IMR-90 (cell line): ENCODE measurements at places on chromosomes 5 and 9. TPM values are rescaled to one million over a fixed set of nuclear protein-coding genes. Genes with fewer than 3 reads are reported as not detected.

GRCh38 chr9:112166176-112167140, 8.6 kb downstream of the SUSD1 start:
- DNase-seq = peak; percentile 14

- no peak for DNase-seq
Observed at GRCh38 chr5:37043693-37044092, 167.1 kb downstream of the NIPBL start.

DNA sequence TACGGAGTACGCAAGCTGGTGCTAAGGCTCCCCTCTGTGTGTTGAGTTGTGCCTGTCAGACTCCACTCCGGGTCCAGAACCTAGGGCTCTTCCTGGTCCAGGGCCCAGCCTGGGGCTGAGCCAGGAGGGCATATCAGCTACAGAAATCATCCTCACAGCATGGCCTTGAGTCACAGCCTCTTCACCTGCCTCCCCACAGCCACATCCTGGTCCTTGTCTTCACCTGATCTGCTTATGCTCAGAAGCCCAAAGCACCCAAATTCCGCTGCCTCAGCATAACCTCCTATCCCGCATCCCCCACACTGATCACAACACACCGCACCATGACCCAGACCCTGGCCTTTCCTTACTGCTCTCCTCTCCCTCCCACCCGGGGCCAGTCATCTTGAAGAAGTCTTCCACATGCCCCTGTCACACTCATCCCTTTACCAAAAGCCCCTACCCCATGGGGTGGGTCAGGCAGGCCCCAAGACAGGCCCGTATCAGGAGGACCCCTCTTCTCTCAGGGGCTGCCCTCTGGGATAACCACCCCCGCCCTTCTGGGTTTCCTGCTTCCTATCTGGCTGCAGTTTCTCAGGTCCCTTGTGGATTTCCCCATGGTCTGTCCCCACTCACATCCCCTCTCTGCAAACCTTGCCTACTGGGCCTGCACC, 1.3 kb upstream of the IL3 start:
- no peak for DNase-seq

DNA sequence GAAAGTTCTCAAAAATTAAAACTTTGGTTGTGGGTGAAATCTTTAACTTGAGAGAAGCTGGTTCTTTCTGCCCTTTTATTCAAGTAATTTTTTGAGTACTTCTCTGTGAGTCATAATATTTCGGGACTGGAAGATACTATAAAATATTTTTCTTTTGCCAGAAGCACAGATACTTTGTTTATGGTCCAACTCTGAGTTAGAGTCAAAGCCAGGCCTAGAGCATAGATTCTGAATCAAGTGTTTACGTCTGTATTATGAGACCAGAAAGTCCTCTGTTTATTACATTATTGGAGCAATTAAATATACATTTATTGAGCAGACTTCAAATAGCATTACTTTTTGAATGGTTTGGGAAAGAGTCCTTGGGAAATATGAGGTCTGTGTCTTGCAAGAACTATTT, 187.9 kb downstream of the FER start:
- DNase-seq = peak; percentile 56

DNA sequence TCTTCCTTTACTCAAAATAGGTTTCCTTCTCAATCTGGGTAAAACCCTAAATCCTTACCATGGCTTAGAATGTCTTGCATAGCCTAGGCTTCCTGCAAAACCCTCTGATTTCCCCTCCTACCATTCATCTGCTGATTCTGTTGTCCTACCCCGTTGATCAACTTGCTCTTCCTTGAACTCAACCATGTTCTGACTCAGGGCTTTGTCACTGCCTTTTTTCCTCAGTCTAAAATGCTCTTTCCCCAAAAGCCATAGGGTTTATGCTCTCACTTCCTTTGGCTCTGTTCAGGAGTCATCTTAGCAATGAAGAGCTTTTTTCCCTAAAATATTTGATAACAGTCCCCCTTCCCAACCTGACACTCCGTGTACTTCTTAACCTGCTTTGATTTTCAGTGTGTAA, 79.4 kb upstream of the IZUMO3 start:
- DNase-seq = no peak

- DNase-seq = peak; percentile 57
Observed at GRCh38 chr9:21974722-21975409, 19.3 kb downstream of the CDKN2A start.

DNA sequence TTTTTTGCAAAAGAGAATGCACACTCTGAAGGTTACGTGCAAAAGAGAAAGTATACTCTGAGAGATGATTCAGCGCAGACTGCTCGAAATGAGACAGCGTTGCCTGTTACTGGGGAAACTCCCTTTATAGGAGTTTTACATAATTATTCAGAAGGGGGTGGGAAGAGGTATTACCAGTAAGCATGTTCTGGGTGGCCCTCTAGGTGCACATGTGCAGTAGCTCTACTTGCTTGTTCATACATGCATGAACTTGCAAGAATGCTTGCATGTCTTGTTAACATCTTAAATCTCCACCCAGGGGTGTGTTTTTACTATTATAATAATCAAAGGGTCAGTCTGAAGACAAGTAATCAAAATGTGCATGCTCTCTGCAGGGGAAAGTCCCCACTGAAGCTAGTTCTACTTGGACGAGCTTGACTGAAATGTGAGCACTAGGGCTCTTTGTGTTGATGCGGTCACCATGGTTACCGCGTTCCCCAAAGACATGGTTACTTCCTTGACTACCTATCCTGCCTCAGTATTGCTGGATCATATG, 75.5 kb downstream of the SGCD start:
- DNase-seq = no peak

- no peak for DNase-seq
Observed at GRCh38 chr5:176892663-176893062, 6.5 kb downstream of the HK3 start.

DNA sequence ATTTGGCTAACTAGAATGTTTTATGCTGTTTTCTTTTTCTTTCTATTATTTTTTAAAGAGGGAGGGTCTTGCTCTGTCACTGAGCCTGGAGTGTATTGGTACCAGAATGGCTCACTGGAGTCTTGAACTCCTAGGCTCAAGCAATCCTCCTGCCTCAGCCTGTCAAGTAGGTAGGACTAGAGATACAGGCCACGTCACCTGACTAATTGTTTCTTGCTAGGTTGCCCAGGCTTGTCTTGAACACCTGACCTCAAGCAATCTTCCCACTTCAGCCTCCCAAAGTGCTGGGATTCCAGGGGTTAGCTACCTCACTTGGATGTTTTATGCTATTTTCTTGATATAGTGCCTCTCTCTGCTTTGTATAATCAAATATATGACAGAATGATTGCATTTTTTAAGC, 166.2 kb downstream of the AOPEP start:
- DNase-seq = no peak

DNA sequence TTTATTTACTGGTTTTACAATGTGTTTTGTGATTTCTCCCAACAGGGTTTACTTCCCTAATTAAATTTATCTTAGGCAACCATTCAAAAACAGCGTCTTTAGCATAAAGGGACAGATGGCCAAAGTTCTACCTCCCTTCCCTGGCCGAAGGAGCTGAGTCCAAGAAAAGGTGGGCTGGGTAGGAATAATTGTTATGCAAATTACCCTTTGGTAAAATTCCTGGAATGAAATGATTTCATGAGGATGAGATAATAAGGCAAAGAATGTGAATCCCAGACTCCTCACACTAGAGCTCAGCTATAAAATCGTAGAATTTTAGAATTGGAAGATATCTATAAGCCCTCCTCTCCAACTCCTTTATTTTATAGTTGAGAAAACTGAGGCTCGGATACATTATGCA, 119.6 kb downstream of the SGCD start:
- DNase-seq = no peak

DNA sequence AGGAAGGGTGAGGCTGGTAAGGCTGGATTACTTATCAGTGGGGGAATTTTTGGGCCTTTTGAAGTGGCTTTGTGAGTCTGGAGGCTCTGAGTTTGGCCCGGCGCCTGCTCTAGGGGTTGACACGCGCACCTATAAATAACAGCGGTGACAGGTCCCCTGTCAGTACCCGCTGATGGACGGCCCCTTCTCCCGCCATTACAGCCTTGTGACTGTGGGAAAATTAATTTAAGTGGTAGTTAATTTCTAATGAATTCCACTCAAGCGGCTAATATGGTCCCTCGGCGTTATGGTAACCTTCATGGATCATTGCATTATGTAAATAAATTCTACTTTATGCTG, 16.5 kb downstream of the MRPL36 start:
- DNase-seq = no peak

- no peak for DNase-seq
Observed at GRCh38 chr5:154257046-154257445, 66.5 kb downstream of the GALNT10 start.

- no peak for DNase-seq
Observed at GRCh38 chr9:118594428-118594827, 774.8 kb downstream of the BRINP1 start.

GRCh38 chr5:57216714-57217113, 42.9 kb downstream of the GPBP1 start:
- DNase-seq = peak; percentile 82

- DNase-seq = no peak
Observed at GRCh38 chr9:122562134-122562760, 9.3 kb downstream of the OR1N2 start.

GRCh38 chr9:111961009-111961408, 64.4 kb downstream of the UGCG start:
- peak; percentile 79 for DNase-seq

DNA sequence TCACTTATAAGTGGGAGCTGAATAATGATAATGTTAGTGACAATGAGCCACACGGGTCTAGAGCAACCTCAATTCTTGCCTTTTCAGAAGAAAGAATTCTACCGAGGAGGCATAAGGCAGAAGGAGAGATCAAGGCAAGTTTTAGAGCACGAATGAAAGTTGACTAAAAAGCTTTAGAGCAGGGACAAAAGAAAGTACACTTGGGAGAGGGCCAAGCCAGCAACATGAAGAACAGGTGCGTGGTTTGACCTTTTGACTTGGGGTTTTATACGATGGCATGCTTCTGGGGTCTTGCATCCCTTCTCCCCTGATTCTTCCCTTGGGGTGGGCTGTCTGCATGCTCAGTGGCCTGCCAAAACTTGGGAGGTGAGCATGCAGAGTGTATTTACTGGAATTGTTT, 12.5 kb upstream of the OXCT1 start:
- no peak for DNase-seq

- no peak for DNase-seq
Observed at GRCh38 chr5:55681301-55681700, 30.8 kb downstream of the SLC38A9 start.

DNA sequence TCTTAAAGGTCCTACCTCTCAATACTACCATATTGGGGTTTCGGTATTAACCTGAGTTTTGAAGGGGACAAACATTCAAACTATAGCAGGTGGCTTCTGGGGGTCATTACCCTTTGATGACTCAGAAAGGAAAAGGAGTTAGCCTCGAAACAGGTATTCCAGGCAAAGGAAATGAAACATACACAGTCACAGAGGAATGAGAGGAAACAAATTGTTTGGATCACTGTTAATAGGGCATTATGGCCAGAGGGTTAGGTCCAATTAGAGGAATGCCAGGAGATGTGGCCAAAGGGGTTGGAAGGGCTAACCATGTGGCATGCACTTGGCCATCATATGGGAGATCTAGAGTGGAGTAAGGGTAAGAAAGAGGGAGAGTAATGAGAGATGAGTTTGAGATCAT, 23.9 kb upstream of the NIM1K start:
- DNase-seq = no peak

DNA sequence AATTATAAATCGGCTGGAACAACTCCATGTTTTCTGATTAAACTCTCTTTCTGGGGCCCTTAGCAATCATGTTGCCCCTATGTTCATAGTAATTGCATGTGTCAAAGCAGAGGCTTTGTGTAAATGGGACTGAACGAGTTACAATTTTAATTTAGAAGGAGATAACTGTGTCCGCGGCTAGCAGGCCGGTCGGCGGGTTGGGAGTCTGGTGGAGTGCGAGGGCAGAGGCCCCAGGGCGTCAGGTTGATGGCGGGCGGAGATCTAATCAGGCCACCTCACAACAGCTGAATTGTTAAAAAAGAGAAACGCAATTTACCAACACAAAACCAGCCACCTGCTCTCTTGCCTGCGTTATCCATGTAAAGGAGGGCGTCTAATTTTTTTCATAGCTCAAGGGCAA, 134.9 kb upstream of the LPCAT1 start:
- DNase-seq = no peak

The NEUROG1 gene
- total RNA-seq = not detected in 2 replicates

The LCN1 gene
- total RNA-seq = not detected in 2 replicates

The SLC34A1 gene
- not detected in 2 replicates for total RNA-seq

The PCDHGC4 gene
- total RNA-seq = 1.1 and 1.6 TPM in 2 replicates

The RICTOR gene
- total RNA-seq = 35.7 and 45.0 TPM in 2 replicates
